ENCODE measurements at places on chromosomes 16 and 17.

DNA sequence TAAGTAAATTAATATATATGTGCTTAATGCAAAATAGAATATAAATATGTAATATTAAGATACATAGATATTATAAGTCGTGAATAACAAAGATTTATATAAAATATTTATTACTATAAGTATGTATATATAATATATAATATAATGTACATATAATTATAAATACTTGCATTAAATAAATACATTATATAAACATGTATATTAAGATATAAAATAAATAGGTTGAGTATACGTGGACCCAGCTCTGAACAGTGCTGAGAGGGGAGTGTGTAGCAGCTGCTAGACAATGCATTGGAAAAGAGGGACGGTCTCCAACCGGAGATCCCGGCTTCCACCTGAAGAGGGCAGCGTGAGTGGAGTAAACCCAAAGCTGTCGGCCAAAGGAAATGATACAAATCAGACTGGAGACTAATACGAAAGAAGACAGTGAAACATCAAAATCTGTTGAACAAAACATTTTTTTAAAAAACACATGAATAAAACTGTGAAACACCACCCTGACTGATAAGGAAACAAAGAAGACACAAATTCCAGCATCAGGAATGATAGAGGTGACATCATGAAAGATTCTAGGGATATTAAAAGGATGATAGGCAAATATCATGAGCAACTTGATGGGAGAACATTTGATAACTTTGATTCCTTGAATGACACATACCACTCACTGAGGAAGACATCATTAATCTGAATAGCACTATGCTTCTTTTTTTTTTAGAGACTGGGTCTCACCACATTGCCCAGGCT, 125.4 kb upstream of the CHMP6 start:
- peak; percentile 71 for DNase-seq

- no peak for DNase-seq
These were observed 30.6 kb upstream of the TEKT1 start for GRCh38 chr17:6862122-6862521.

DNA sequence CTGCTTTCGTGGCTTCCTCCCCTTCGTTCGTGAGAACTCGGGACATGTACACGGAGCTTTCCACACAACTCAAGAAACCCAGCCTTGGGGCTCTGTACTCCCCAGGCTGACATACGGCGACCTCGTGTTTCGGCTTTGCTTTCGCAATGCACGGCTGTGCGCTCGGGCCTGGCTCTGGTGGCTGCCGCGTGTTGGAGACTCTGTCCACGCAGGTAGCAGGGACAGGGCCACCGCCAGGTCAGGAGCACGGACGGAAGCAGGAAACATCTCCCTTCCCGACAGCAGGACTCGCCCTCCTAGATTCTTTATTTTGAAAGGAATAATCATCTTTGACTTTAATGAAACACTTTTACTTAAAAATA, 17.3 kb downstream of the UTS2R start:
- no peak for DNase-seq

DNA sequence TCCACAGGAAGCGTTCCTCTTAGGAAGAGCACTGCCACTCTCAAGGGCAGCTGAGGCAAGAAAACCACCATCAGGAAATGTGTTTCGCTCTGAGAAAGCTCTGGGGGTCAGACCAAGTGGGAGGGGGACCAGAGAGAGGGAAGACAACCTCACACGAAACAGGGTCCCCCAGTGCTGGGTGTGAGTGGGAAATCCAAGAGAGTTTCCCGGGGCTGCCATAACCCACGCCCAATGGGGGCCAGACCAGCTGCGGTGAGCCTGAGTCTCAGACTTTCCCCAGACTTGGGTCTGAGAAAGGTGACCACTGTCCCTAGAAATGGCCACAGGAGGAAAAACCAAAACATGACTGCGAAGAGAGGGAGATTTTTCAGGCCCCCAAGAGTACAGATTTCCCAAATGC, 14.5 kb downstream of the DNAH17 start:
- DNase-seq, result no peak

- DNase-seq, result no peak
These were observed 63.3 kb downstream of the TMEM235 start for GRCh38 chr17:78294776-78295175.

GRCh38 chr16:87264634-87265033, 52.6 kb downstream of the C16orf95 start:
- DNase-seq, result no peak

DNA sequence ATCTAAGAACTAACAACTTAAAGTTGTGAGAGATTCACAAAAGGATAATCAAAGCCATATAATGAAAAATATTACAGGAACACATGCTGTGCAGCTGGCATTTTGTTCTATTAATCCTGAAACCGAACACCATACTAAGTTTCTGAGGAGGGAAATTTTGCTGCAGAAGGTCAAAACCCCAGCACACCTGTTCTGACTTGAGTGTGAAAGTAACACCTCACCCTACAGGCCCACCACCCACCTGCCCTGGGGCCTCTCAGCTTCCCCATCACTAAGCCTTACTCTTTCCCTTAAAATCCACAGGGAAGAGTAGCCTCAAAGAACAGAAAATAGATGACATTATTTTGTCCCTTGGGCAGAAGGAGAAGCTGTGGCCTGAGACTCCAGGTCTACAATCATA, 44.8 kb downstream of the STAT5A start:
- no peak for DNase-seq

DNA sequence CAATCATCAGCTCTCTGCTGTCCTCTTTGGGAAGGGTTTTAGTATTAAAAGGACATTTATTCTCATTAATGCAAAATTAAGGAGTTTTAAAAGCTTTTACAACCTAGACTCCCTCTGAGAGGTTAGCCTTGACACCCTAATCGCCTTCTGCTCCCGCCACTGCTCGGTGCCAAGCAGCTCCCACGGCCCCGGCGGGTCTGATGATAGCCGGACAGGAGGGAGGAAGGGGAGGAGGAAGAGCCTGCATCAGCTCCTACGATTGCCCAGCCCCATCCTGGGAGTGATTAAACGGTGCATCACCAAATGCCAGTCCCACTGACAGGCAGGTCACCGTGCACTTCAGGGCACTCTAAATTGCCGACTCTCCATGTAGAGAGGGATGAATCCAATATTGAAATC, 8.3 kb downstream of the SHPK start:
- DNase-seq, result no peak
